ENCODE measurements at places on chromosomes 5 and 9.

GRCh38 chr5:83871533-83872395, 151.1 kb upstream of the HAPLN1 start:
- DNase-seq, result no peak

GRCh38 chr5:127275641-127276193, 14.9 kb upstream of the MEGF10 start:
- no peak for DNase-seq

DNA sequence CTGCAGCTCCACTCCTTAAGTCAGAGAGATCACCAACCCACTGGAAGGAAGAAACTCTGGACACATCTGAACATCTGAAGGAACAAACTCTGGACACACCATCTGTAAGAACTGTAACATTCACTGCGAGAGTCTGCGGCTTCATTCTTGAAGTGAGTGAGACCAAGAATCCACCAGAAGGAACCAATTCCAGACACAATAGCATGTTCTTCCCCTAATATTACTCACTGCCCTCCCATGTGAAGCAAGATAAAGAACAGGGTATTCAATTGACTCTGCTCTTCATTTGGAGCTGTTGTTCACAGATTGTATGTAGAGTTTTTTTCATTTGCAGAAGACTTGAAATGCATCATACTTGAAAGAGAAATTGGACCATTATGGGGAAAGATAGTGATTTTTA, 10.8 kb downstream of the SAXO1 start:
- DNase-seq, result no peak

DNA sequence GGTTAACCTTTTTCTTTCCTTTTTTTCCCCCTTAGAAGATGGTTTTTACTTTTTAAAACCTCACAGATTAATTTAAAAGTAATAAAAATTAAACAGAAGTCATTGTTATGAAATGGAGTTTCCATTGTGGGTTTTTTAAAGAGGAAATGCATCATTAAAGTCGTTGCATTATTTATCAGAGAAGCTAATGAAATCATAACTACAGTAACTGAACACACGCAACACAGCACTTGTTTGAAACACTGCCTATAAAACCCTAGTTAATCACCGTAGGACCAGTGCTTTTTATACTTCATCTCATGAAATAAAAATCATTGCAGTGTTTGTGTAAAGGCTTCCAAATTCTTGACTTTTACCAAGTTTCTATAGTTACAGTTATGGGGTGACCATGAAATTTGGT, 82.4 kb upstream of the NTRK2 start:
- no peak for DNase-seq

- DNase-seq, result no peak
These were observed 121.3 kb upstream of the OSMR start for GRCh38 chr5:38724301-38725030.

- DNase-seq, result no peak
These were observed 26.3 kb downstream of the CSF2 start for GRCh38 chr5:132099905-132100304.

DNA sequence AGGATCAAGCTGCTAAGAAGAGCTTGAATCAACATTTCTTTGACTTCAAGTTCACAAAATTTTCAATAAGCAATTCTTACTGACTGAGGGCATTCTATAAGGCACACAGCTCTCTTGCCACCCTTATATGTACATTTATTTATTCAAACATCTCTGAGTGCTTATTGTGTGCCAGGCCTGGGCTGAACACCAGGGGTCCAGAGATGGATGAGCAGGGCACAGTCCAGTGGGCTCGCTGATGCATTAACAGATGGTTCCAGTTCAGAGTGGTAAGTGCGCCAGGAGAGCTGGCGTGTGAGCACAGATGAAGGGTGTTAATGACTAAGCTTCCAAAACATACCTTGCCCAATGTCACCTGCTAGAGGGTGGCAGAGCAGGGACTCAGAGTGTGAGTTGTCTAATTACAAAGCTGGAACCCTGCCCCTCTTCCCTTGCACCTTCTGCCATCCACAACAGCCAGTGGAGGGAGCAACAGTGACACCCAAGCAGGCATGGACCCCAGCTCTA, 24.6 kb downstream of the ALG2 start:
- DNase-seq, result no peak

Data from activated CD8-positive, alpha-beta memory T cell treated with anti-CD3 and anti-CD28 coated beads for 1 hour (primary cell).